ENCODE measurements at places on chromosomes 7 and 10.

- no peak for DNase-seq
Measured at GRCh38 chr10:128738386-128738915, 612.2 kb upstream of the MKI67 start.

DNA sequence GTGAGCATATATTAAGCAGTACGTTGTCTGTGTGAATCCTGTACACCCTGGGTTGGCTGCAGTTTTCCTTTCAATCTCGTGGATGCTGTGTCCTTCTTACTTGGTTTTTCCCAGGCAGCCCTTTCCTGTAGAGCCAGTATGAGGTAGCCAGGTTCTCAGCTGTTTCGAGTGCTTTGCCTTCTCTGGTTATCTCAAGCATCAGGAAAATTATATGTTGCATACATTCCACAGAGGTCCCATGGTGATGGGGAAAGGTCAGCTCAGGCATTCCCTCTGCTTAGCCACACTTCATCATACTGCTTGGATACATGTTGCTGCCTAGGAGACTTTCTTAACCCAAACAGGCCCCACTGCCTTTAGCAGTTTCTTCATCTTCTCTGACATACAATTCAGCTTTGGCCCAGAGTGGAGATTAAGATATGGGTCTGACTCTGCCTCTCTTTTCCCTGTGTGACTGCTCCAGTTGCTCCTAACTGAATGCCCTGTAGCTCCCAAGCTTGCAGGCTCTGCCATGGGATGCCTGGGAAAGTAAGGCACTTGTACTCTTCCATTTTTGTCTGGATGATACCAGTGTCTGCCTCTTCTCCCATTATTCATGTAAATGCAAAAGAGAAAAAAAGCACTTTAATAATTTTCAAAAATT, 11.3 kb downstream of the GNAI1 start:
- DNase-seq, result no peak

- DNase-seq, result no peak
Measured at GRCh38 chr10:101859530-101859929, 15.9 kb upstream of the KCNIP2 start.

GRCh38 chr10:126374435-126374834, 13.8 kb downstream of the ADAM12 start:
- no peak for DNase-seq

- no peak for DNase-seq
Measured at GRCh38 chr10:49071160-49071761, 44.1 kb downstream of the VSTM4 start.

DNA sequence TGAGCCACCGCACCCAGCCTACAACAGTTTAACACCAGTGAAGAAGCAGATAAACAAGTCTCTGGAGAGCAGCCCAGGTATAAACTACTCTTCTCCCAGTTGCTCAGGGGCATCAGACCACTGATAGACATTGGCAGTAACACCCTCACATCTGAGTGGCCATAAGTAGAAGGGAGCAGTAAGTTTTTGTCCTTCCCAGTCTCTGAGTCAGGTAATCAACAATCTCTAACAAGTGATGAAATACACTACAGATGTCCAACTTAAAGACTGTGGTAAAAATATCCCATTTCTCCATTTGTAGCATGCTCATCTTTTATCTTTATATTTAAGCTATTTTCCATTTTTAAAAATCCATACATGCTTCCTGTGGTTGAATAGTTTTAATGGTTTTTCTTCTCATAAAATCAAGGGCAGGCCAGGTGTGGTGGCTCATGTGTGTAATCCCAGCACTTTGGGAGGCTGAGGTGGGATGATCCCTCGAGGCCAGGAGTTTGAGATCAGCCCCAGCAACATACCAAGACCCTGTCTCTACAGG, 78.6 kb downstream of the GSAP start:
- no peak for DNase-seq

DNA sequence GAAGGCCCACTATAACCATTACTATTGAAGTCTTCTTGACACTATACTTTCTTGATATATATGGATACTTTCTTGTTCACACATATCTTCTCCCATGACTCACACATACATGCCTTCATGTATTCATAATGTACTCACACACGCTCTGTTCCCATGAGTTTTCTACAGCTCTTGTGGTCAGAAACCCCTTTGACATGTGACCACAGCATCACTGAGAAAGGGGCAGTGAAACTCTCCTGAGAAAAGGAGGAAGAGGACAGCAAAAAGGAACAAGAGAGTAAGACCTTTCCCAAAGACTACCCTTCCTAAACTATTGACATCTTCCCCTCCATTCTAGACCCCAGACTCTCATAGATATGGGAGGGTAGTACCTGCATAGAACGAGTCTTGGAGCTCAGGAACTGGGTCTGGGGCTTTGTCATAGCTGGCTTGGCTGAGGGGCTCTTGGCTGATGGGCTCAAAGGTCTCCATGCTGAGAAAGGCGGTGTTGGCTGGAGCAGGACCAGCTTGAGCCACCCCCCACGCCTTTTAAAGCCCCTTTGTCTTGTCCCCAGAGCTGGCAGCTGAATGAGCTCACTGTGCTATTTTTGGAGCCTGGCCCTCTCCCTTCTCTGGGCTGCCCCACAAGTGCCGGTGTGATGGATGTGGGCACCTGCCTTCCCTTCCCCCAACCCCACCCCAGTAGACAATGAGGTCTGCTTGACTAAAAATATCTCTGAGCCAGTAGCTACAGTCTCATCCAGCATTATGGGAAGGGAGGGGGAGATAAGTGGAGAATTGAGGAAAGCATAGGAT, 5.1 kb downstream of the SYNPO2L start:
- no peak for DNase-seq

- DNase-seq, result no peak
Measured at GRCh38 chr7:50687096-50687495, 95.6 kb downstream of the GRB10 start.

GRCh38 chr10:80599424-80599847, 61.7 kb downstream of the SH2D4B start:
- DNase-seq, result no peak

- DNase-seq, result no peak
Measured at GRCh38 chr7:116977172-116977571, 23.9 kb downstream of the ST7 start.
